ENCODE measurements at places on chromosomes 6 and 20.

GRCh38 chr6:130964808-130965604 is 98.0 kb downstream of the EPB41L2 start:
- DNase-seq = no peak

DNA sequence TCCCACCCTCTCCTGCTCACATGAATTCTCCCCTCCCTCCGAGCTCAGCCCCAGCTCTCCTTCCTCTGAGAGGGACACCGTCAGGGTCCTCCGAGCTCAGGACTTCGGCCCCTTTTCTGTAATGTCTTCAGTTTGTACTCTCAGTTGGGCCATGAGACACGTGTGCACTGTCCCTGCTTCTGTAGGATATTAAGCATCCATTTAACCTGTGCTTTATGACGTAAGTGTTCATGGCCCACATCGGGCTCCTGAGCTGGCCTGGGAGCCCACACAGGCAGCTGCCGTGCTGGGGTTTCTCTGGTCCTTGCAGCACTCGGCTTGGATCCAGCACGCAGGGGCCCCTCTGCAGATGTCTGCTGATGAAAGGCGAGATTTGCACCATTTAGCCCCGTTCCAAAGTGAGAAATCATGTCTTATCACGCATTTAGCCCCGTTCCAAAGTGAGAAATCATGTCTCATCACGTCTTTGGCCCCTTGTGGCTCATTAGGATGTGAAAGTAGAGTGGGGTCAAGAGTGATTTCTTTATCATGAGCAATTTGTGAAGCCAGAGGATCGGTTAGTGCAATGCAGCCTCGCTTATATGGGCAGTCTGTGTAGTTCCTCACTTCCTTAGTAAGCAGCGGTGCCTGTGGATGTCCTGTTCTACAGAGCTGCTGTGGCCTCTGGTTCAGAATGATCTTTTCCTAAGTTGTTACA is 25.3 kb downstream of the DUSP22 start:
- DNase-seq = no peak

DNA sequence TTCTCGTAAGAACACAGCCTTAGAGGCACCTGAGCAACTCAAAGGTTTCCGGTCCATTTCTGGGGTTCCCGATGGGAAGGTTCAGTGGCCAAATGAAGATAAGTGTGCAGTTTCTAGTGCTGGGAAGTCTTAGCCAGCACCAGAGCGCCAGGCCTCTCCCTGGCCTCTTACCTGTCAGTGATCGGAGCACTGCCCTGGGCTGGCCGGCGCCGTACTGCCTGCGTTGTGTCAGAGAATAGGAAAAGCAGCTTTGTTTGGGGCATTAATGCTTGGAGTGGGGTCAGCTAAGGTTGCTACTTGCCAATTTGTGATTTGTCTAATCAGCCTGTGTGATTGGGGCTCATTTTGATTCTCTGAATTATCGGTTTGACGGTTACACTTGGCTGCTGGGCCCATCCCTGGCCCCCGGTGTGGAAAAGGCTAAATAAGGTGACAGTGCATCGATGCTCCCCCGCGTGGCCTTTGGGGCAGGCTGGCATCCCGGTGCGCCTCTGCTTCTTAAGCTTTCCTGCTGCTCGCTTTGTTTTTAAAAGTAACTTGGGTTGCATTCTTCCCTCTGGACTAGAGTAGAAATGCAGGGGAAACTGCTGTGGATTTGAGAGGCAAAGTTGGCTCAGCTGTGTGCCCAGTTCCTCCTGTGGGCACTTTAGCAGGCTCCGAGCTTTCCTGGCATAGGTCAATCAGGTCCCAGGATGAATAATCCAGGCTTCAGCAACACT is 51.8 kb downstream of the TCP11 start:
- DNase-seq = no peak

DNA sequence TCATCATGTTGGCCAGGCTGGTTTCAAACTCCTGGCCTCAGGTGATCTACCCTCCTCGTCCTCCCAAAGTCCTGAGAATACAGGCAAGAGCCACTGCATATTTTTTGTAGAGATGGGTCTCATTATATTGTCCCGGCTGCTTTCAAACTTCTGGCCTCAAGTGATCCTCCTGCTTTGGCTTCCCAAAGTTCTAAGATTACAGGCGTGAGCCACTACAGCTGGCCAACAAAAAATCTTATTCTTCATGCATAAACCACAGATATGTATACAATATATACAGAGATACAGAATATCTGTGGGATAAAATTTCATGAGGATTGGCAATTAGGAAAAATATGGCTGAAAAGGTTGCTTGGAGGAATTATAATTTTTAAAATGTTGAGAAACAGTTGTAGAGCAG is 49.9 kb downstream of the SLC35A1 start:
- DNase-seq = no peak

- no peak for DNase-seq
Measured at GRCh38 chr20:12171923-12172524, 254.3 kb downstream of the BTBD3 start.

DNA sequence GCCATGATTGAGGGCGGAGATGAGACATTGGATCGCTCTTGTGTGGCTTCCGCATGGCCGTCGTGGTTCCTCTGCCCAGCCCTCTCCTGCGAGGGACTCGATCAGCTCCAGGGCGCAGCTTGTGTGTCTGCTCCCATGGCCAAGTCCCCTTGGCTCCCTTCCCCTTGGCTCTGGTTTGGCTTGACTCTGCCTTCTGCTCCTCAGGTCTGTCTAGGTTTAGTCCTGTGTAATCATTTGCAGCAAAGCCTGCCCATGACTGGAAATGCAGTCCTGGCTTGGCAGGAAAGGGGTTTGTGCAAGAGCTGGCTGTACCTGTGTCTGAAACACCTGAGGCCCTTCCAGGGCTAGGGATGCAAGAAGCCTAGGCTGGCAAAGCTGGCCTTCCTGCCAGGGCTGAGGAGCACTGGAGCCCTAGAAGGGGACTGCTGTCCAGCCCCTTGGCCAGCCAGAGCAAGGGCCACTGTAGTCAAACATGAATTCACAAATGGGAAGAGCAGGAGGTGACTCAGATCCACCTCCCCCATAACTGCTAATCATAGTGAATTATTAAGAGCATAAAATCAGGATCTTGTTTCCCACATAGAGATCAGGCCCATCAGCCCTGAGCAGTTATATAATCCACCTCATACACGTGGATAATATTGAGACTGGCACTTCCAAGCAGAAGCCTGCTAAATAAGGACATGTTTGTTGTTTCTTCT is 196.8 kb downstream of the FARS2 start:
- no peak for DNase-seq

DNA sequence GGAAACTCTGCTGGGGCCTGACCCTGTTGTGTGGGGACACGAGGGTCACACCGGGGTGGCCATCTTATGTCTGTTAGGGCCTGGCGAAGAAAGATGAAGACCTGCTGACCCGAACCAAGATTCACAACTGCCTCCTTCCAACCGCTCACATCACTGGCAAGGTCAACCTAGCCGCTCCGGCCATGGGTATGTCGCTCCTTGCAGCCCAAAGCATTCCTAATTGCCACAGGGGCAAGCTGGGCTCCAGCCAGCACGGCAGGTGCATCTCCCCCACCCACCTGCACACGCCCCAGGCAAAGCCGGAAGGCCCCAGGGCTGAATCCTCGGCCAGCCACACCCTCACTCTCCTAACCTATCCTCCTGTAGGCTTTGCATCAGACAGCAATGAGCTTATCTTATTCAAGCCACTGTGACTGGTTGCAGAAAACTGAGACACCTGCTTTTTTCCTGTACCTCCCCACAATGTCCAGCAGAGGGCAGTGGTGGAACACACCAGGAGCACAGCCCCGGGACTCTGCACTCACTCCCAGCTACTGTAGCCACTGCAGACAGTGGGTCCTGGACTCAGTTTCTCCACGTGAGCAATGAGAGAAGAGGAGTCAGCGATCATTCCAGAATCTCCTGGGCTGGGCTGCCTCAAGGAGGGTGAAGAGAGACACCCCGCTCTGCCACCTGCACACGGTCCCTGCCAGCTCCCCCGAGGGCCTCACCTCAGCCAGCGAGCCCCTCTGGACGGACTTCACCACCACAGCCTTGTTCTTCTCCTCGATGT is 170.2 kb downstream of the PREX1 start:
- DNase-seq = peak; percentile 50

DNA sequence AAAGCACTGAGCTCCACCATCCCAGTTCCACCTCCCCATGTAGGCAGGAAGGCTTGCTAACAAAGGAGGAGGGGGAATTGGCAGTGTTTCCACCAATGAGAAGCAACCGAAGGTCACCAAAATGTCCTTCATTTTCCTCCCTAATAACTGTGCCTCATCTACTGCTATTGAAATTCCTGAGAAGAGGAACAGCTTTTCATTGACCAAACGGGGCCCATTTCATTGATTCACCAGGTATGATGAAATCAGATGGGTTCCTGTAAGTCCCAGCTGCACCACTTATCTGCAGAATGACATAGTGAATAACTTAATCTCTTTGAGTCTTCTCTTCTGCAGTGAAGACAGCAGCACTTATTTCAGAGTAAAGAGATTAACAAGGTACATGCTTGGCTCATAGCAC is 17.3 kb downstream of the TREM1 start:
- no peak for DNase-seq

DNA sequence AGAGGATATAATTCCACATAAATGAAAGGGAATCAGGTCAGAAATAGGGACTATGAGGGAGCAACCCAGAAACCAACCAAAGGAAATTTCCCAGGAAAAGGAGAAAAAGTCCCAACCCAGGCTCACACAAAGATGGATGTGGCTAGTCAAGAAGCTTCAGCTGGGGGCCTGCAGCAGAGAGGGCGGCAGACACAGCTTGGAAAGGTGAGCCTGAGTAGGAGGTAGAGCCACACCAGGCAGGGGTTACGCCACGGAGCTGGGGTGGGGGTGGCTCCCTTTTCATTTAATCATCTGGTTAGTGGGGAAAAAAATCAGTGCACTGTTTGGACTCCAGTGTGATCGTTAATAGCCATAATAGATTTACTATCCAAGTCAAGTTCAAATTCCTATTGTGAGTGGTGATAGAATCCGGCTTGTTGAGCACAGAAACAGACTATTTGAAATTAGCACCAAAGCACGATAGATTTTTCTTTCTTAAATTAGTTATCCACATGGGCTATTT is 220.6 kb downstream of the TPBG start:
- no peak for DNase-seq

- DNase-seq = peak; percentile 80
Measured at GRCh38 chr6:113970805-113971676, at the start of gene HDAC2. Gene HDAC2, minus strand, starts transcription at chr6:113971148. Its CDS starts 240 bp downstream, at chr6:113970908.

DNA sequence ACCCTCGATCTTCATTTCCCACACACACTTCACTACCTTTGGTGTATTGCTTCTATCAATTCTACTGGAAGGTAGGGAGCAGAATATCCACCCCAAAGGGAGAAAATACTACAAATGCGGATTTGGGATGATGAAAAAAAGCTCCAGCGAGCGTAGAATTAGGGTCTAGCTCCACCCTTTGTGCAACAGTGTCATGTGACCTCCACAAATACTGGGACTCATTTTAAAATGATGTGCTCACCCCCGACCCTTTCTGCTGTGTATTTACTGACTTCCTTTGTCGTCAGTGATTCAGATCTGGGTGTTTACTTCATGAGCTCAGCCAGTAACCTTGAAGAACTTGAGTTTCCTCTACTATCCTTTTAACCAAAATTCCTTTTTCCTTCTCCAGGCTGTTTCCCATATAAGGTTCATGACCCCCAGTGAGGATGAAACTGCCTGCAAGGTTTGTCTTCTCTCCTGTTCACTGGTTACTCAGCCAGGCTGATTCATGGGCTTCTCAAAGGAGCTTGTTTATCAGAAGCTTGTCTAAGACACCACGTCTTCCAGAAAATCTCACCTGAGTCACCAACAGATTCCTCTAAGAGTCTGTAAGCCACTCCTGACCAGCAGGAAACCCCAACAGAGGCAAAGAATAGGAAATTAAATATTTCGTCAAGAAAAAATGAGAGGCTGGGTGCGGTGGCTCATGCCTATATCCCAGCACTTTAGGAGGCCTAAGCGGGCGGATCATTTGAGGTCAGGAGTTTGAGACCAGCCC is 39.6 kb upstream of the PAX1 start:
- DNase-seq = no peak

DNA sequence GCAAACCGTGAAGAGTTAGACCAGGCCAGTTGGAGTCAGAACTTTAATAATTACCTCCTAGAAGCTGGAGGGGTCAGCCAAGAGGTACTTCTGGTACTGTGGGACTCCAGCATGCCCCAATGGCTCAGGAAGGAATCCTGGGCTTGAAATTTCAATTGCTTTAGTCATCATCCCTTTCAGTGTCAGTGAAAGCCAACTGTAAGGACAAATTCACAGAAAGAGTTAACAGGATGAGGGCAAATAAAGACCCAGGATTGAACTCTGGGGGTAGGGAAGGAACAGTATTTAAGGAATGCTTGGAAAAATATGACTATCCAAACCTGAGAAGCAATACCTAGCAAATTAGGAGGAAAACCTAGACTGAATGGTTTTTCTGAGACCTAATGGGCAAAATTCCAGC is 735.1 kb upstream of the MARCKS start:
- no peak for DNase-seq

GRCh38 chr6:134398453-134398852 is 80.5 kb upstream of the SGK1 start:
- DNase-seq = no peak

GRCh38 chr6:299104-299980 is 7.1 kb downstream of the DUSP22 start:
- DNase-seq = no peak

DNA sequence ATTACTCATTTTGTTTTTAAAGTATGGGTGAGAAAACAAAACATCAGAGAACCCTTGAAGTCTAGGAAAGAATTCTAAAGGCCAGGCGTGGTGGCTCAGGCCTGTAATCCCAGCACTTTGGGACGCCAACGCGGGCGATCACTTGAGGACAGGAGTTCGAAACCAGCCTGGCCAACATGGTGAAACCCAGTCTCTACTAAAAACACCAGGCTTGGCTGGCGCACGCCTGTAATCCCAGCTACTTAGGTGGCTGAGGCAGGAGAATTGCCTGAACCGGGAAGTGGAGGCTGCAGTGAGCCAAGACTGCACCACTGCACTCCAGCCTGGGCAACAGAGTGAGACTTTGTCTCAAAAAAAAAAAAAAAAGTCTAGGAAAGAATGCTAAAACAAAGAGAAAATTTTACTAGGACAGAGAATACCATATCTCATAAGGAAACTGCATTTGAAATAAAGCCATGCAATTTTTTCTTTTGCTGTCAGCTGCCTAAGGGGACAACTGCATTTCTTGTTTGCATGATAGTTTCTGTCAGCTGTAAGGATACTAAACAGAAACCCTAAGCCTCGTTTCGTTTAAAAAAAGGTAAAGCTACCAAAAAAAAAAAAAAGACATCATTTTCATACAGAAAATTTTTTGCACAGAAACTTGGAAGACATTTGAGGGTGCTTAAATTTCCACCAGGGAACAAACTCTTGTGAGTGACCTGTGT is 32.1 kb downstream of the SMLR1 start:
- DNase-seq = no peak

DNA sequence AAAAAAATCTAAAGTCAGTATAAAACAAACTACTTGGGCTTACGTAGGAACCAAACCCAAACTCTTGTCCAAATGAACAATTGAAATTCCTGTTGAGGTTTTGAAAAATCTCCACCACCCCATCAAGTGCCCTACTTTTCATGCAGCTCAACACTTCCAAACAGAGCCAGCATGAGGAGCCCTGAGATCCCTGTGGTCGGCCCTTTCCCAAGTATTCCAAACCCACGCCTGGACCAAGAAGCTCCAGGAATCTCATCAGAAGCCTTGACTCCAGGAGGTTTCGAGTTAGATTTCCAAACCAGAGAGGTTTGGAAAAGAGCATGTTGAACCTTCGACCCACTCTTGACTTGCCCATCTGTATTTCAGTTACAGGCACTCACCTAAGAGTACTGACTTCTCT is 179.3 kb downstream of the MTFR2 start:
- no peak for DNase-seq

All from stimulated activated CD8-positive, alpha-beta memory T cell treated with anti-CD3 and anti-CD28 coated beads, Interleukin-7, amount 100 ng/mL, for 4 hours (primary cell).